ENCODE measurements at places on chromosomes 7 and 10.

GRCh38 chr10:128275388-128276177 lies 149.4 kb upstream of the MKI67 start:
- no peak for DNase-seq

- DNase-seq = no peak
Measured at GRCh38 chr10:100965820-100966219, 3.5 kb upstream of the SEMA4G start.

DNA sequence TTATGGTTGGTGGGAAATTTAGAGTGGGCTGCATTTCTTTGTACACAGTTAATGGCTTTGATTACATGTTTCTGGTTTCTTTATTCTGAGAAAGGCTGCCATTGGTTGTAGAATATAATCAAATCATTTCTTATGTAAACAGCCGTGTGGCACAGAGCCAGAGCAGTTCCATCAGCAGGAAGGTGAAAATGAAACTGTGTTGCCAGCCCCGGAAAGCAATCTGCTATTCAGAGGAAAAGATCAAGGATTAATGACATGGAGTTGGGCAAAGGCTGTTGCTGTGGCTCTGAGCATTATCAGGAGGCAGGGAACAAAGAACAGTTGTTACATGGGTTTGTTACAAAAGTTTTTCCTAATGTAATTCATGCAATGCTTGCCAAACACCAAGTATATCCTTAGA lies 74.2 kb upstream of the ZNF716 start:
- DNase-seq = no peak

DNA sequence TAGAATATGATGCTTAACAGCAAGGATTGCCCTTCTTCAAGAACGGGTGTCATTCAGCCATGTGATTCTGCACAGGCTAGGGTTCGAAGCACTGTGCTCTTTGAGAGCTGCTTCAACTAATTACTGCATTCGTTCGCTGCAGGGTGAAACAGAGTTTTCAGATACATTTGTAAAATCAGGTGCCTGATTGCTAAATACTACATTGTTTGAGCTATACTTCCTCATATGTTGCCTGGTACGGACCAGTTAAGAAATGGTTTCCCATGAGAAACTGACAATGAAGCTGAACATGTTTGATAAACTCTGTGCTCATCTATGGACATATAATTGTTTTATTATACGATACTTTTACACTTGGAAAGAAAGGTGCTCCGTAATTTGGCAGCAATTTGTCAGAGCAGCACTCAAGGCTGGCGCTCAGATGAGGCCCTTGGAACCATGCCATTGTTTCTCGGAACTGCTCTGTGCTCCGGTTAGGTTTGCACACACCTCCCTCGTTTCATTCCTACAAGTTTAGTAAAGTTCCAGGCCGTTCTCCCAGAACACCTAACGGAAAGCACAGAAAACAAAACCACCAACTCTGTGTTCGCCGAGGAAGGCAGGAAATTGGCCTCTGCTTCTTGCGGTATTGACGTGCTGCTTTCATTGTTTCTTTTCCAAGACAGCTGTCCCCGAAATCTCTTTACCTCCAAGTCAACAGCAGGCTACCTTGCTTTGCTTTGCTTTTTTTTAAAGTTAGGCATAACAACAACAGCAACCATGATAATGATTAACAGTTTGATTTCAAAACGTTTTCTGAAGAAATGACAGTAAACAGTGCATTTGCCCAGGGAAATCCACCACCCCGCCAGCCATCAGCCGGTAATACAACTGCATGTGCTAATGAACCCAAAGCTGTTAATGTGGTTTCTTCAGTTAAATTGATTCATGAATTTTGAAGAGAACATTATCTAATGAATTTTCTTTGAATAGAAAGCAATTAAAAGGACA lies 206.9 kb downstream of the EBF3 start:
- DNase-seq = no peak

Data from CD4-positive, alpha-beta T cell treated with Interleukin-15 for 4 hours (primary cell).